ENCODE measurements at places on chromosomes 5 and 9. TPM values are rescaled to one million over a fixed set of nuclear protein-coding genes. Genes with fewer than 3 reads are reported as not detected.

Gene AGXT2
- not detected for total RNA-seq

- no peak for DNase-seq
- no peaks in the 10 kb centered on the region for H3K36me3 ChIP-seq
- no peak overlapping the region for H3K27ac ChIP-seq
- no peaks in the 10 kb centered on the region for H3K4me1 ChIP-seq
Observed at GRCh38 chr9:12956261-12956660, 181.4 kb downstream of the LURAP1L start.

- no peak overlapping the region for H3K27ac ChIP-seq
- no peaks in the 10 kb centered on the region for H3K4me1 ChIP-seq
- no peaks in the 10 kb centered on the region for H3K36me3 ChIP-seq
- DNase-seq, result no peak
- H3K4me3 ChIP-seq, result no peak overlapping the region
Observed at GRCh38 chr9:70962761-70963440, 158.5 kb downstream of the TRPM3 start.

DNA sequence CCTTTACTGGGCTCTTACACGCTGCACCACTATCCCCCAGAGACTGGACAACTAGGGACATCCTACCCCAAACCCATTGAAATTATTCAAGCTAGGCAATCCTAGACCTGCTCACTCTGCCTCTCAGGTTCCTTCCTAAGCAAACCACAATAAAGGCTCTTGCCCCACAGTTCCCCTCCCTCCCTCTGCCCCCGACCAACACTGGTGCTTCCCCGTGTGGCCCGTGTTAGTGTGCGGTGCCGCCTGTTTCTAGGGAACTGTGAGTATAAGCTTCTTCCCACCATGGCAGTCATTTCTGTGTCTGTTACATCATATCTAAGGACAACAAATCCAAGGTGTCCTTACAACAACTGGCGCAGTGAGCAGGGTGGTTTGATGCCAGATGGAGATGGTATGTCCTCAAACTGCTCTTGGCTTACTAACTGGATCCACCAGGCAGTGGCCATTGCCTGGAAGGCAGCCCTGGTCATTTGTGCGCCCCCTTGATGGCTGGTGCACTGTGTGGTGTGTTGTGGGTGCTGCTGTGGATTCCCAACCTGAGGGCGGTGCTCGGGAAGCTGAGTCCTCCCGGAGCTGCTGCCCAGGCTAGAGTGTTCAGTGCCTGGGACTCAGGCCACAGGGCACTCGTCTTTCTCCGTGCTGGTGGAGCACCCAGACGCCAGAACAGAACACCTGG lies 8.4 kb upstream of the MXD3 start:
- DNase-seq, result no peak
- H3K27ac ChIP-seq, result no peak overlapping the region
- no peaks in the 10 kb centered on the region for H3K36me3 ChIP-seq
- no peak overlapping the region for H3K4me3 ChIP-seq

DNA sequence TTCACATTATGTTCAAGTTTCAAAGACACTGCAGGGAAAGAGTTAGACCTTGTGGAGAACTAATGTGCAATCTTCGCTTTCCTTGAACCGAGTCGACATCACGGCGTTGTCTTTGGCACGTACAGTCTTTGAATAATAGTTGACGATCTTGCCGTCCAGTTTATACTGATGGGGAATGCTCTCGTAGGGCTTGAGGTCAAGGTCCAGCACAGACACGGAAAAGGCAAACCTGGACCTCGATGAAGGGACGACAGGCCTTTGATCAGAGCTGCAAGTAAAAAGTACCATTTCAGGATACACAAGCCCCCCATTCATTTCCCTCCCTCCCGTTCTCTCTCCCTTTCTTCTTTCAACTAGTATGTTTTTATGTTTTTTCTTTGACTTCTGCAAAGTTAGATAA lies 54.1 kb downstream of the IPPK start:
- H3K27me3 ChIP-seq, result no peaks in the 10 kb centered on the region
- peaks cover 8% of the 10 kb centered on the region for H3K36me3 ChIP-seq
- H3K27ac ChIP-seq, result no peak overlapping the region
- no peak overlapping the region for H3K4me3 ChIP-seq

GRCh38 chr9:84383178-84383577 lies 42.6 kb upstream of the SLC28A3 start:
- no peaks in the 10 kb centered on the region for H3K27me3 ChIP-seq
- H3K36me3 ChIP-seq, result no peaks in the 10 kb centered on the region
- H3K27ac ChIP-seq, result no peak overlapping the region

- no peak overlapping the region for H3K27ac ChIP-seq
- no peaks in the 10 kb centered on the region for H3K4me1 ChIP-seq
- H3K4me3 ChIP-seq, result no peak overlapping the region
- no peaks in the 10 kb centered on the region for H3K36me3 ChIP-seq
Observed at GRCh38 chr5:10566543-10567068, 2.7 kb downstream of the ANKRD33B start.

DNA sequence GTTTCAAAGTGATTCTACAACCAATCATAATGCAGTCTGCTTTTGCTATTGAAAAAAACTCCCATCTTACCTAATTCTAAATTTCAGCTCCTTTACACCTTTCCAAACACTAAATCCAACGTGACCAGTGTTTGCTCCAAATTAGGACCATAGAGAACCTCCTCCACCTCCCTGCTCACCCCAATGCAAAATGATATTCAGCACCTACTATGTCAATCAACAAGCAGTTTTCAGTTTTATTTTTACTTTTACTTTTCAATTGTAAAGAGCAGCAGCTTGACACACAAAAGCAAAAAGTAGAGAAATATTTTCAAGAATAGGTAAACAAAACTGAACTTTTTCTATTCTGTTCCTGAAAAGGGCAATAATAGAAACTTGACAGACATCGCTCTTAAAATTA lies 3.4 kb downstream of the FAM13B start:
- no peak overlapping the region for H3K4me3 ChIP-seq
- no peaks in the 10 kb centered on the region for H3K36me3 ChIP-seq
- H3K4me1 ChIP-seq, result peaks cover 10% of the 10 kb centered on the region
- no peaks in the 10 kb centered on the region for H3K27me3 ChIP-seq
- no peak for DNase-seq

- H3K27ac ChIP-seq, result no peak overlapping the region
- H3K36me3 ChIP-seq, result no peaks in the 10 kb centered on the region
- no peak for DNase-seq
- no peak overlapping the region for H3K4me3 ChIP-seq
- H3K27me3 ChIP-seq, result no peaks in the 10 kb centered on the region
Observed at GRCh38 chr5:820245-820644, 30.5 kb downstream of the ZDHHC11 start.

GRCh38 chr9:72509635-72510034 lies 11.8 kb upstream of the TMC1 start:
- no peak for DNase-seq
- H3K36me3 ChIP-seq, result no peaks in the 10 kb centered on the region
- H3K27me3 ChIP-seq, result no peaks in the 10 kb centered on the region
- no peak overlapping the region for H3K4me3 ChIP-seq
- peaks cover 6% of the 10 kb centered on the region for H3K4me1 ChIP-seq

Gene ALDOB
- total RNA-seq, result 75.0 TPM

GRCh38 chr9:27436234-27436633 lies 87.9 kb upstream of the IFNK start:
- H3K27ac ChIP-seq, result no peak overlapping the region
- H3K36me3 ChIP-seq, result no peaks in the 10 kb centered on the region
- DNase-seq, result no peak
- no peaks in the 10 kb centered on the region for H3K27me3 ChIP-seq

- no peaks in the 10 kb centered on the region for H3K36me3 ChIP-seq
- no peaks in the 10 kb centered on the region for H3K27me3 ChIP-seq
- H3K4me3 ChIP-seq, result no peak overlapping the region
- no peak for DNase-seq
Observed at GRCh38 chr5:15757103-15757502, 257.1 kb downstream of the FBXL7 start.

GRCh38 chr9:101119206-101119819 lies 90.8 kb downstream of the PLPPR1 start:
- no peak overlapping the region for H3K27ac ChIP-seq
- H3K4me3 ChIP-seq, result no peak overlapping the region
- DNase-seq, result peak; percentile 84

GRCh38 chr5:119928974-119929373 lies 299.6 kb downstream of the FAM170A start:
- no peaks in the 10 kb centered on the region for H3K36me3 ChIP-seq
- H3K4me1 ChIP-seq, result no peaks in the 10 kb centered on the region
- DNase-seq, result peak; percentile 27
- H3K27ac ChIP-seq, result no peak overlapping the region
- H3K4me3 ChIP-seq, result no peak overlapping the region
- no peaks in the 10 kb centered on the region for H3K27me3 ChIP-seq

DNA sequence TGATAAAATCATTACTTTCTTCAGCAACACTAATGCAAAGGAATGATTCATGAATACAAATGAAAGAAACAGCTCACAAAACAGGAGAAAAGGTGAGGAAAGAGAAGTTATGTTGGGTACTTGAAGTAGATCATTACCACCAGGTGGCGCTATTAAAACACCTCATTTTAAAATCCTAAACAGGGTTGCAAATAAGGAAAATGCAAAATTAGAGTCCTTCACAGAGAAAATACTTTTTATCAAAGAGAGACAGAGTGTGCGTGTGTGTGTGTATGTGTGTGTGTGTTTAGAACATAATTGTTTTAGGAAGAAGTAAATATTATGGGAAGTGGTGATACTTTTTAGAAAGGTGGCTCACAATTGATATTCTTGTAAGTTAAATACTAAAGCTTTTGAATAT lies 49.5 kb upstream of the CD180 start:
- H3K4me3 ChIP-seq, result no peak overlapping the region
- no peaks in the 10 kb centered on the region for H3K27me3 ChIP-seq
- H3K27ac ChIP-seq, result no peak overlapping the region
- H3K4me1 ChIP-seq, result no peaks in the 10 kb centered on the region
- no peak for DNase-seq

GRCh38 chr9:133356391-133357091 lies at the start of the genes SURF1 and SURF2:
Gene SURF1, minus strand, starts transcription at chr9:133356487. Its CDS starts 34 bp downstream, at chr9:133356453.
Gene SURF2, plus strand, starts transcription at chr9:133356550. Its CDS starts 43 bp downstream, at chr9:133356593.
- peak within 1 kb of the TSS; percentile 81 for H3K4me3 ChIP-seq
- peaks cover 17% of the 10 kb centered on the region for H3K4me1 ChIP-seq
- H3K27me3 ChIP-seq, result no peaks in the 10 kb centered on the region
- no peaks in the 10 kb centered on the region for H3K36me3 ChIP-seq
- H3K27ac ChIP-seq, result peak within 1 kb of the TSS; percentile 49

Gene PPIC
- total RNA-seq, result 18.2 TPM

Gene SMIM33
- total RNA-seq, result not detected

GRCh38 chr5:181200816-181201215 lies 4.2 kb downstream of the TRIM7 start:
- no peaks in the 10 kb centered on the region for H3K4me1 ChIP-seq
- H3K36me3 ChIP-seq, result no peaks in the 10 kb centered on the region
- no peak for DNase-seq
- no peak overlapping the region for H3K4me3 ChIP-seq
- no peak overlapping the region for H3K27ac ChIP-seq
- no peaks in the 10 kb centered on the region for H3K27me3 ChIP-seq

Gene RCL1
- 16.5 TPM for total RNA-seq

Gene GARIN3
- total RNA-seq, result not detected

DNA sequence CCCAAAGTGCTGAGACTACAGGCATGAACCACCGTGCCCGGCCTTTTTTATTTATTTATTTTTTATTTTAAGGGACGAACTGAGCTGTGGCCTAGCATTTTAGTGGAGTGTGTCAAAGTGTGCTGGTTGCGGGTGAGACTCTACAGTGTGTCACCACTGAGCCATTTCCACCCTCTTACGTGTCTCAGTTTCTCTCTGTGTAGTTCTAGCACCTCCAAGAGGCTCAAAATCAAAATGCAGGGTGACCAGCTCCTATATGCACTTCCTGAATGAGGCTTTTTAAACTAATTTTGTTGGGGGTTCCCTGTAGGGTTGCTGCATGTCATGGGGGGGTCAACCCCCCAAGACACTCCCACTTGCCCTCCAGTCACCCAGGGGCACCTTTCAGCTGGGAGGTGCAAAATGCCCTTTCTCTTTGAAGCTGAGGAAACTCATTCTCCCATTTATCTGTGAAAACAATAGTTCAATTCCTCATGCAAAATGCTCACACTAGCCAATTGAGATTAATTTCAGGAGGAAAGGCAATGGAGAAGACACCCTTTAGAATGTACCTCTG lies 69.3 kb downstream of the COL15A1 start:
- no peaks in the 10 kb centered on the region for H3K27me3 ChIP-seq
- no peaks in the 10 kb centered on the region for H3K36me3 ChIP-seq
- no peak overlapping the region for H3K4me3 ChIP-seq
- DNase-seq, result no peak

GRCh38 chr5:103333376-103333775 lies 74.8 kb downstream of the MACIR start:
- H3K4me3 ChIP-seq, result no peak overlapping the region
- H3K36me3 ChIP-seq, result no peaks in the 10 kb centered on the region
- H3K27me3 ChIP-seq, result no peaks in the 10 kb centered on the region
- no peak overlapping the region for H3K27ac ChIP-seq
- no peaks in the 10 kb centered on the region for H3K4me1 ChIP-seq

GRCh38 chr9:89410641-89411350 lies 87.1 kb downstream of the SEMA4D start:
- no peak overlapping the region for H3K4me3 ChIP-seq
- DNase-seq, result no peak
- no peaks in the 10 kb centered on the region for H3K4me1 ChIP-seq
- H3K27ac ChIP-seq, result no peak overlapping the region
- no peaks in the 10 kb centered on the region for H3K36me3 ChIP-seq

DNA sequence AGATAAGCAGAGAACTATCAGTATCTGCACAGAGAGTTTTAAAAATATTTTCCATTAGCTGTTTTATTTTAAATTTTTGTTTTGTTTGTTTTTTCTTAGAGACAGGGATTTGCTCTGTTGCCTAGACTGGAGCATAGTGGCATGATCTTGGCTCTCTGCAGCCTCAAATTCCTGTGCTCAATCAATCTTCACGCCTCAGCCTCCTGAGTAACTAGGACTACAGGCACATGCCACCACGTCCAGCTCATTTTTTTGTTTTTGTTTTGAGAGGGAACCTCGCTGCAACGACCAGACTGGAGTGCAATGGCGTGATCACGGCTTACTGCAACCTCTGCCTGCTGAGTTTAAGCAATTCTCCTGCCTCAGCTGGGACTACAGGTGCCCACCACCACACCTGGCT lies 138.2 kb upstream of the LPAR1 start:
- H3K27me3 ChIP-seq, result no peaks in the 10 kb centered on the region
- no peaks in the 10 kb centered on the region for H3K36me3 ChIP-seq
- no peak overlapping the region for H3K4me3 ChIP-seq
- no peaks in the 10 kb centered on the region for H3K4me1 ChIP-seq
- H3K27ac ChIP-seq, result no peak overlapping the region

Gene LCN15
- total RNA-seq, result not detected

DNA sequence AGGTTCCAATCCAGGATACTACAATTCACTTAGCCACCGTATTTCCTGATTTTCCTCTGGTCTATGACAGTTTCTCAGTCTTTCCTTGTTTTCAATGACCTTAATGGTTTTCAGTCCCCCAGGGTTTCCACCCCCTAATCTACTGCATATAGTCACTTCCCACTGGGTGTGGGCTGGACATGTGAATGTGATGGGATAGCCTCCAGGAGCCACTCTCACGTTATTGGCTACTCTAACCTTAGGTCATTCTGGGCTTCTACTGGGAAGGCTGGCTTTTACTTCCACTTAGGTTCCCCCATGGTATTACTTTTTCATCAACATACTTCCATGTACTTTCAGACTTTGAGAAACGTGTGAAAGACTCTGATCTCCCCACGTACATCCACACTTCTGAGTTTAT lies 46.5 kb downstream of the ISOC1 start:
- no peaks in the 10 kb centered on the region for H3K4me1 ChIP-seq
- H3K4me3 ChIP-seq, result no peak overlapping the region
- H3K27me3 ChIP-seq, result no peaks in the 10 kb centered on the region
- no peak for DNase-seq
- no peak overlapping the region for H3K27ac ChIP-seq

Data from pancreas (tissue), 10 donors.